ENCODE measurements at places on chromosomes 13 and 19.

GRCh38 chr19:46917002-46917401 is 56.2 kb downstream of the ARHGAP35 start:
- DNase-seq: no peak

DNA sequence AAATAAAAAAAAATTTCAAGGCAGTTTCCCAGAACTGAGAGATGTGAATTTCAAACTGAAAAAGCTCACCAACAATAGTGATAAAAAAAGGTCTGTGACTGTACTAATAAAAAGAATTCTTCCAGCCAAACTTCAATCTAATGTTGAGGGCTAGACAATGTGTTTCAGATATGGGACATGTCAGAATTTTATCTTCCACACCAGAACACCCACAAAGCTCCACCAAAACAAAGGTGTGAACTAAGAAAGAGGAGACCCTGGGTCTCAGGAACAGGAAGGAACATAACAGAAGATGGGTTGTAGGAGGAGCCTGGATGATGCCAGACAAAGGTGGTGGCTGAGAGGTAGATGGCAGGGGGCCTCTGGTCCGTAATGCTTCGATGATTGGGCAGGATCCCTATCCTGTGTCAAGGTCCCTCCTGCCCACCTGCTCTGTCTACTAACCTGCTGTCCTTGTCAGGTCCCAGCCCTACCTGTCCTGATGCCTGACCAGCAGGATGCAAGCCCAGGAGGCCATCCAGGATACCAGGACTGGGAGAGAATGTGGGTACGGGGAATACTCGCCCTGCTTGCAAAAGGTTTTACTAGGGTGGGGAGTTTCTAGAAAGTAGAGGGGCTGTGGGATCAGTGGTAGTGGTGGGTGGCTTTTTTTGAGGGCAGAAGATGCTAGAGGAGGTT is 4.5 kb downstream of the MZF1 start:
- DNase-seq: no peak

DNA sequence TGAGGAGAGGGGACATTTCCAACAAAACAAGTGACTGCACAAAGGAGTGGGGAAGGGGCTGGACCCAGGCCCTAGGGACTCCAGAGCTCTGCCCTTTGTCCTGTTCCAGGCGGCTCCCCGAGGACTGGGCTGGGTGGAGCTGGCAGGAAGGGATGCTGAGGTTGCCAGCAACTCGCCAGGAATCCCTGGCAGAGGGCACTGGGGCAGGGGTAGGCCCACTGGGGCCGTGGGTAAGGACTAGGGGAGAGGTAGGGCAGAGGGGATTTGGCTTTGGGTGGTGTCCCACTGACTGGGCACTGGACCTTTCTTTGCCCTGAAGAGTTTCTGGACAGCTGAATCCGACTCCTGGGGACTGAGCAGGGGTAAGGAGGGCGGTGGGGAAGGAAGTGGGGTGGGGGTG is 7.9 kb downstream of the LIPE start:
- DNase-seq: no peak

DNA sequence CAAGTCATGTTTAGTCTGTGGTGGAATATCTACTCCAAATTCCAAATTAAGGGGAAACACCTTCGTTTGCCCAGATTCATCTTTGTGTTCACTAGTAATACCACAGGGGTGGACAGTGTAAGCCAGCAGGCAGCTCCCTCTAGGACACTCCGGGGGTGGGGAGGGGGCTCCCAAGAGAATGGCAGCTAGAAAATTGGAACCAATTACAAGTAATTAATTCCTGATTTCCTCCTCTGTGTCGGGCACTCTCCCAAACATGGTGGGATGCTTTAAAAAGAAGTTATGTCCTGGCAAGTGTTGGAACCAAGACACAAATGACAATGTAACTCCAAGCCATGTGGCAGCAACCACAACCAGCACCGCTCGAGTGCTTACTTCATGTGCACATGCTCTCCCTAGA is 5.9 kb downstream of the COL4A1 start:
- no peak for DNase-seq

GRCh38 chr19:2455851-2456570 is 748 bp downstream of the LMNB2 start:
- no peak for DNase-seq

DNA sequence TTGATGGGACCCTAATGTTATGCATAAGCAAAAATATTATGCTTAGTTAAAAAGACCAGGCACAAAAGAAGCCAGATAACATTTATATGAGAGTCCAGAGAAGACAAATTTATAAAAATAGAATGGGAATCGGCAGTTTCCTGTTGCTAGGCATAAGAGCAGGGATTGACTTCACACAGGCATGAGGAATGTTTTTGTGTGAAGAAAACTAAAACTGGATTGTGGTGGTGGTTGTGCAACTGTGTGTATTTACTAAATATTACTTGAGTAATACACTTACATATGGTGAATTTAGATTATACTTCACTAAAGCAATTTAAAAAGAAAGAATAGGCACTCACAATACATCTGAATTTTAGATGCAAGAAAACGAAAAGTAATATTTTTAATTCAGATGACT is 108.3 kb downstream of the SLITRK1 start:
- no peak for DNase-seq

DNA sequence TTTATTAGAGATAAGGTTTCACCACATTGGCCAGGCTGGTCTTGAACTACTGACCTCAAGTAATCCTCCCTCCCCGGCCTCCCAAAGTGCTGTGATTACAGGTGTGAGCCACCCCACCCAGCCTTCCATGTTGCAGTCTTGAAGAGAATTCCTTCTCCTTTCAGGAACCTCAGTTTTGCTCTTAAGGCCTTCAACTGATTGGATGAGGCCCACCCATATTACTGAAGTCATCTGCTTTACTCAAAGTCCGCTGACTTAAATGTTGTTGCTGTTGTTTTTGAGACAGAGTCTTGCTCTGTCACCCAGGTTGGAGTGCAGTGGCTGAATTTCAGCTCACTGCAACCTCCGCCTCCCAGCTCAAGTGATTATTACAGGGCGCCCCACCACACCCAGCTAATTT is 33.5 kb downstream of the RASL11A start:
- no peak for DNase-seq

DNA sequence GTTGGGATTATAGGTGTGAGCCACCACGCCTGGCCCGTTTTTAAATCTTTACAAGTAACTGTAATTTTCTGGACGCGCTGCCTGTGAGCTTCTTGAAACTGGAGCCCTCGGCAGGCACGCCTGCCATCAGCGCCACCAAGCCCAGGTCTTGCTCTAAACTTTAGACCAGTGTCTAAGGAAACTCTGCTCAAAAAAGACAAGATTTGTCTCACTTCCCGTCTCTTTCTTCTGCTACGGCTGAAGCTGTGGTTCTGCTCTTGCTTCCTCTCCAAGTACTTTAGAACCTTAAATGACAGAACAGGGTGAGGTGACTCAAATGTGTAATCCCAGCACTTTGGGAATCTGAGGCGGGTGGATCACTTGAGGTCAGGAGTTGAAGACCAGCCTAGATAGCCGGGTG is 24.9 kb downstream of the RCN3 start:
- DNase-seq: no peak

- DNase-seq: no peak
Observed at GRCh38 chr19:6373813-6374108, 1.2 kb downstream of the ALKBH7 start.

DNA sequence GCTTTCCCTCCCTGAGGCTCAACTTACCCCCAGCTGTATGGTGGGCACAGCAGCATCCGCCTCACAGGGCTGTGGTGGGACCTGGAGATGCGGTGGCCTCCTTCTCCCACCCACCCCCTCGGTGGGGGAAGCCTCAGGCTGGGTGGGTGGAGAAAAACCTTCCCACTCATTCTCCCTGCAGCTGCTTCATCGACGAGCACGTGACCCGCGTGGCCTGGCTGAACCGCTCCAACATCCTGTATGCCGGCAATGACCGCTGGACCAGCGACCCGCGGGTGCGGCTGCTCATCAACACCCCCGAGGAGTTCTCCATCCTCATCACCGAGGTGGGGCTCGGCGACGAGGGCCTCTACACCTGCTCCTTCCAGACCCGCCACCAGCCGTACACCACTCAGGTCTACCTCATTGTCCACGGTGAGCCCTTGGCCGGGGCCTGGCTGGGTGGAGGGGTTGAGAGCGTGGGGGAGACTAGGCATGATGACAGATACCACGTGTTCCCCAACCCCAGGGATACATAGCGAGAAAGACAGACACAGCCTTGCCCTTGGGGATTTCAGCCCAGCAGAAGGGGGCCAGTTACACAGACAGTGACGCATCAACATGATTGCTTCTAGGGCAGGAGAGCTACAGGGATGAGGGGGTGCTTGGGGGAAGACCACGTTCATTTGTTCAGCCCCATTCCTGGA is 12.2 kb downstream of the IGLON5 start:
- DNase-seq: no peak

GRCh38 chr19:57280962-57281400 is 696 bp downstream of the ZNF460 start:
- DNase-seq: no peak

DNA sequence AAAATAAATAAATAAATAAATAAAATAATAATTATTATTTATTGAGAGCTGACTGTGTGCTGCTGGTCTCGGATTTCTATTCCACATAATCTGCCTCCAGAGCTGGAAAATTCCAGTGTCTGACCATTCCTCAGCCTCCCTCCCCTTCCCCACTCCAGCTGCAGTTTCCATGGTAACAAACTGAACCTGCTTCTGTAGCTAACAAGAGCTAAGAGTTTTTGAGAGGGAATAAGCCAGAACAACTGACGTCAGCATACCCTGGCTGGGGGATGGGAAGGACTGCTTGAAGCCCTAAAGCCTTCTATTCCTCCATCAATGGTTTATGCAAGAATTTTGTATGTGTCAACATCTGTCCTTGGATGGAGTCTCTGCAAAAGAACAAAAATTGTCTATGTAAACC is 26.0 kb upstream of the PEG3 start:
- no peak for DNase-seq

DNA sequence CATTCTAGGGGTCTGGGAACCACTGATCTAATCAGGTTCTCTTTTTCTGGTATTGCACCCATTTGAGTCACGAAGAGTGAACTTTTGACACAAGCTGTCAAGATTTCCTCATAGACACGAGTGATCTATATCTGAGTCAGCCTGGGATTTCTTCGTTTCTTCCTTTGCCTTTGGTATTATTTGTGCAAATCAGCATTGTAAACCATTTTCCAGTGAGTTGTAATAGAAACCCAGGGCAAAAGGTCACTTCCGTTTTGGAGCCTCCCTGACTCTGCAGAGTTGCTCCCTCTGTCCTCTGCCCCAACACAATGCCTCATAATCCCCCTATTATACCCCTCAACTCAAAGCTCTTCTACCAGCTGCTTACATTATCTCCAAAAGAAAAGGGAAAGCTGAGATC is 615.1 kb downstream of the EFNB2 start:
- no peak for DNase-seq

DNA sequence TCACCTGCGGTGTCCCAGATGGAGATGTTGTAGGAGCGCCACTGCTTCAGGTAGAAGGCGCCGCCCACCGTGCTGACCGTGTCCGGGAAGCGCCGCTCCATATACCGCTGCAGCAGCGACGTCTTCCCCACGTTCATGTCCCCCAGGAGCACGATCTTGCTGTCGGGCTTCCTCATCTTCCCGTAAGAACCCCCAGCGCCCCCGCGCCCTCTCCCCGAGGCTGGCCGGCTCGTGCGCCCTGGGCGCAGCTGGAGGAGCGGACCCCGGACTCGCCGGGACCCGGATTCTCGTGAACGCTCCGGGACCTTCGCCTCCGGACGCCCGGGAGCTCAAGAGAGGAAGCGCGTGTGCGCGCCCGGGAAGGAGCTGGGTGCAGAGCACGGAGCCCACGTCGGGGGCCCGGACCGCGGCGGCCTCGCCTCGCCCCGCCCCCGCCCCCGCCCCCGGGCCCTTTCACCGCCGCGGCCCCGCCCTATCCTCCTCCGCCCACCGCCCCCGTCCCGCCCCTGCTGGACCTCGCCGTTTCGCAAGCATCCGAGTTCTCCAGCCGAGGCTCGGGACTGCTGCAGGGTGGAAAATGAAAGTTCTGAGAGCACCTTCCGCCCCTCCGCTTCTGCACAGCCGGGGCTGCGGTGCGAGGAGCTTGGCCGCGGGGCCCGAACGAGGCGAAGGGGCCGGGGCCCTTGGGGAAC is at the start of gene RAB20:
RAB20 (minus strand) TSS at position 379 of the 692 bp plus-strand sequence; CDS start at position 176, 203 bp downstream.
- no peak for DNase-seq

GRCh38 chr19:40614622-40615411 is 13.6 kb downstream of the LTBP4 start:
- peak; percentile 95 for DNase-seq

GRCh38 chr13:39577838-39578491 is 25.0 kb downstream of the LHFPL6 start:
- DNase-seq: no peak

DNA sequence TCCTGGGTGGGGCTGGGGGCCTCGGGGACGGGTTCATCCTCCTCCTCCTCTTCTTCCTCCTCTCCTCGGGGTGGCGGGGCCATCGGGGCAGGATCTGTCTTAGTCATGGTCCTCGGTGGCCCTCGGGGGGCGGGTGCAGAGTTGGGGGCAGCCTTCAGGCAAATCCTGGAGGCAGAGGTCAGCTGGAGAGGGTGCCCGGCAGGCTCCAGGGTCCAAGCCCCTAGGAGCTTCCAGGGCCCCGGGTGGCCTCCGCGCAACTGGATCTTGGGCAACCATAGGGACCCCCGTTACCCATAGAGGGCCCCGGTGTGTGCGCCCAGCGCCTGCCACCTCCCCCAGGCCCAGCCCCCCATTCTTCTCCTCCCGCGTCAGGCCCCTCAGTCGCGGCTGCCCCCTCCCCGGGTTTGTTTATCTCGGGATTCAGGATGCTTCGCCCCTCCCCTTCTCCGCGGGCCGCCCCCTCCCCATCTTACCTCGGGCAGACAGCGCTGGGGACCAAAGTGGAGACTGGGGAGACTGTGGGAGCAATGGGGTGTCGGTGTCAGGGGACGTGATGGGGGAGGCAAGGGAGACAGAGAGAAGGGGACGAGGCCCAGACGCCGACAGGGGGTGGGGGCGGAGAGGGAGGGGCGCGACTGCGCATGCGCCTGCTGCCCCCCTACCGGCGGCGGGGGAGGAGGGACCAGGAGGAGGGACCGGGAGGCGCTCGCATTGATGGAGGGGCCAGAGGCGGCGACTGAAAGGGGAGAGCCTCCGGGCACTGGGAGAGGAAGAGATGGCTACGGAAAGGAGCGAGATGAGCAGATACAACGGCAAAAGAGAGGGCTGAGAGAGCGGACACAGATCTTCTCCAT is at the start of gene CLIP3:
CLIP3 (minus strand) TSS at position 623 of the 854 bp plus-strand sequence; CDS start at position 107, 516 bp downstream.
- no peak for DNase-seq

- DNase-seq: no peak
Observed at GRCh38 chr13:40187324-40187795, 479.1 kb downstream of the FOXO1 start.

GRCh38 chr13:37602733-37603381 is 4.3 kb upstream of the POSTN start:
- DNase-seq: no peak

- no peak for DNase-seq
Observed at GRCh38 chr13:45228002-45228401, 27.2 kb upstream of the KCTD4 start.

GRCh38 chr19:41392775-41393174 is 4.4 kb downstream of the EXOSC5 start:
- no peak for DNase-seq

DNA sequence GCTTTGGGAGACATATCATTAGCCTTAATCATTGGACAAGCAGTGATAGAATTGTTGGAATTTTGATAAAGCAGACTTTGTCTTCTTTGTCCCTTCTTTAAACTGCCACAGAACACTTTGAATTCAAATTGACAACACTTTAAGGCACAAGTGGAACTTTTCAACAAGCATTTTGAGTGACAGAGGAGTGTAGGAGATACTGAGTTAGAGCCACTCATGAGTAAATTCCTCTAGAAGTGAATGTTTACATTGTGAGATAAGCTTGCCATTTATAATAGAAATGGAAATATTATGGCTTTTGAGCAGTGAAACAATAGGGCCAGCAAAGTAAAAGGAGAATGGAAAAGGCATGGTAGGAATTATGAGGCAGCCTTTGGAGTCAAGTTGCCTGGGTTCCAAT is 515.8 kb downstream of the SLITRK6 start:
- DNase-seq: no peak

GRCh38 chr13:44219577-44220548 is 153.8 kb upstream of the SERP2 start:
- DNase-seq: no peak
